ENCODE measurements at places on chromosomes 12 and 14. TPM values are rescaled to one million over a fixed set of nuclear protein-coding genes. Genes with fewer than 3 reads are reported as not detected.

POTEG gene
- not detected for total RNA-seq

TAS2R42 gene
- not detected for total RNA-seq

ARHGEF25 gene
- 16.3 TPM for total RNA-seq

DBX2 gene
- total RNA-seq = not detected

SIX1 gene
- total RNA-seq = 0.14 TPM

ACVRL1 gene
- total RNA-seq = 223 TPM

A2ML1 gene
- not detected for total RNA-seq

ALKBH1 gene
- total RNA-seq = 11.6 TPM

GRCh38 chr12:119710965-119711551 lies 43.1 kb downstream of the PRKAB1 start:
- no peaks in the 10 kb centered on the region for H3K27me3 ChIP-seq
- peak overlapping the region; percentile 80 for H3K27ac ChIP-seq
- H3K4me3 ChIP-seq = no peak overlapping the region
- DNase-seq = peak; percentile 67
- H3K36me3 ChIP-seq = no peaks in the 10 kb centered on the region

DNA sequence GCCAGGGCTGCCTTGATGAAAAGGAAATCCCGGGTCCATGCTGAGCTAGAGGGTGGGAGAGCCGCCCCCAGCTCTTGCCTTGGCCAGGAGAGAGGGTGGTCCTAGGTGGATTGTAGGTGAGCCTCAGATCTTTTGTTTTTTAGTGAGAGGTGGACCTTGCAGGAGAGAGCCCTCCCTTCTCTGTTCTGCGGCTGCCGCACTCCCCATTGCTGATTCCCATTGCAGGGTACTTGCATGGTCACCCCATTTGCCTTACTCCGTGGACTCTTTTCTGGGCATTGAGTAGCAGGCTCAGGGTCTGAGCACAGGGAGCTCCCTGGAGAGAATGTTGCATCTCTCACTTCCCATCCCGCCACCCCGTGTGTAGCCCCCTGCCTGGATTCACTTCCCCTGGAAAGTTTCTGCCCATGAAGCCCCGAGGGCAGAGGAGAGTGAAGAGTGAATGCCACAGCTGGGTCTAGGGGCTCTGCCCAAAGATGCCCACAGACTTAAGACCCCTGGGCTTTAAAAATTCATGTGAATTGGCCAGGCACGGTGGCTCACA lies 10.2 kb downstream of the VASH1 start:
- no peak for DNase-seq
- H3K27me3 ChIP-seq = no peaks in the 10 kb centered on the region
- no peaks in the 10 kb centered on the region for H3K36me3 ChIP-seq
- peaks cover 35% of the 10 kb centered on the region for H3K4me1 ChIP-seq
- H3K27ac ChIP-seq = peak overlapping the region; percentile 79

DNA sequence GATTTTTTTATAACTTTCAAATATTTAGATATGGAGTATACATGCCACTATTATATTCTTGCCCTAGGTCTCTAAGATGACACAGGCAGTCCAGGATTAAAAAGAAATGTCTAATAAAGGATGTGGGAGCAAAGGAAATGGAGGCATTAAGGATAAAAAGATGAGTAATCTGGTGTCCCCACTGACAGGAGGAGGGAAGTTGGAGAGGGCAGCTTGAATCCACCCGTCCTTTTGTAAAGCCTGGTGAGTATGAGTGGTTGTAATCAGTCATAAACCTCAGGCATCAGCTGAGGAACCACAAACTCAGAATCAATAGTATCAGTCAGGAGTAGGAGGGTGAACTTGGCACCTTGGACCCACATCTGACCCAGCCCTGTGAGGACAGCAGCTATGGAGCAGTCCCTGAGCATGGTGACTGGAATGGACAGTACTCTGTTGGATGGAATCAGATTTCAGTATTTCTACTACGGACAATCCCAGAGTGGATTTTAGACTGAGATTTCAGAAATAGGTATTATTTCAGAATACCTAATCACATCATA lies 100.5 kb downstream of the EXOC5 start:
- no peak for DNase-seq
- H3K27ac ChIP-seq = no peak overlapping the region
- H3K4me1 ChIP-seq = no peaks in the 10 kb centered on the region
- no peaks in the 10 kb centered on the region for H3K27me3 ChIP-seq
- H3K36me3 ChIP-seq = no peaks in the 10 kb centered on the region

GRCh38 chr14:101817501-101818001 lies 56.0 kb downstream of the PPP2R5C start:
- H3K27me3 ChIP-seq = no peaks in the 10 kb centered on the region
- peaks cover 19% of the 10 kb centered on the region for H3K36me3 ChIP-seq
- DNase-seq = no peak
- H3K27ac ChIP-seq = no peak overlapping the region
- no peak overlapping the region for H3K4me3 ChIP-seq

GRCh38 chr12:100955139-100955538 lies 160.6 kb downstream of the ANO4 start:
- no peaks in the 10 kb centered on the region for H3K4me1 ChIP-seq
- H3K36me3 ChIP-seq = no peaks in the 10 kb centered on the region
- no peaks in the 10 kb centered on the region for H3K27me3 ChIP-seq
- H3K4me3 ChIP-seq = no peak overlapping the region
- no peak overlapping the region for H3K27ac ChIP-seq

DNA sequence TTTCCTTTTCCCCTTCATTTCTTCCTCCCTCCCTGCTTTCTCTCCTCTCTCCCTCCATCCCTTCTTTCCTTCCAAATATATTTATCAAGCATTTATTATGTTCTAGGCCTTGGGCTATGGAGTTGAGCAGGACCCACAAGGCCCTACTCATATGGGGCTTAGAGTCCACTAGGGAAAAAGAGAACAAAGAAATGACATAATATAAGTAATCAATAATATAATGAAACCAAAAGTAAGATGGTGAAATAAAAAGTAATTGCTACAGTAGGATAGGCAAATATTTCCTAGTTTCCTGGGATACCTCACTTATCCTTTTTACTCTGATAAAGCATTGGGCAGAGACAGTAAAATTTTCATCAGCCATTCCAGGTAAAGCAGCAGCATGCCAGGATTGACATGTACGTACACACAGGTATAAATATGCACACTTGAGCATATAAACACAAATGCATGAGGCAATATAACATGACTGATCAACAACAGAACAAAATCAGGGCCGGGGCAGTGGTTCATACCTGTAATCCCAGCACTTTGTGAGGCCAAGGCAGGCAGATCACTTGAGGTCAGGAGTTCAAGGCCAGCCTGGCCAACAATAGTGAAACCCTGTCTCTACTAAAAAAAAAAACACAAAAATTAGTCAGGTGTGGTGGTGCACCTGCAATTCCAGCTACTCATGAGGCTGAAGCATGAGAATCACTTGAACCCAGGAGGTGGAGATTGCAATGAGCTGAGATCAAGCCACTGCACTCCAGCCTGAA lies 35.5 kb upstream of the CSRP2 start:
- no peaks in the 10 kb centered on the region for H3K27me3 ChIP-seq
- no peaks in the 10 kb centered on the region for H3K4me1 ChIP-seq
- no peaks in the 10 kb centered on the region for H3K36me3 ChIP-seq
- DNase-seq = no peak
- no peak overlapping the region for H3K4me3 ChIP-seq

- peaks cover 14% of the 10 kb centered on the region for H3K4me1 ChIP-seq
- no peak for DNase-seq
- no peak overlapping the region for H3K4me3 ChIP-seq
- H3K27ac ChIP-seq = no peak overlapping the region
These were observed 286.2 kb downstream of the CACNA1C start for GRCh38 chr12:2338991-2339431.

- H3K4me1 ChIP-seq = peaks cover 11% of the 10 kb centered on the region
- H3K4me3 ChIP-seq = no peak overlapping the region
- DNase-seq = no peak
- H3K27me3 ChIP-seq = no peaks in the 10 kb centered on the region
- H3K27ac ChIP-seq = no peak overlapping the region
These were observed 341.0 kb upstream of the RGS6 start for GRCh38 chr14:71591231-71591630.

GRCh38 chr12:24470050-24470449 lies 478.9 kb downstream of the BCAT1 start:
- no peak overlapping the region for H3K4me3 ChIP-seq
- DNase-seq = no peak
- H3K27ac ChIP-seq = no peak overlapping the region
- H3K27me3 ChIP-seq = no peaks in the 10 kb centered on the region
- H3K4me1 ChIP-seq = no peaks in the 10 kb centered on the region
- H3K36me3 ChIP-seq = no peaks in the 10 kb centered on the region

GRCh38 chr12:19048943-19049342 lies 80.6 kb upstream of the PLEKHA5 start:
- no peak overlapping the region for H3K4me3 ChIP-seq
- H3K27ac ChIP-seq = no peak overlapping the region
- H3K27me3 ChIP-seq = no peaks in the 10 kb centered on the region
- no peaks in the 10 kb centered on the region for H3K36me3 ChIP-seq
- DNase-seq = no peak

DNA sequence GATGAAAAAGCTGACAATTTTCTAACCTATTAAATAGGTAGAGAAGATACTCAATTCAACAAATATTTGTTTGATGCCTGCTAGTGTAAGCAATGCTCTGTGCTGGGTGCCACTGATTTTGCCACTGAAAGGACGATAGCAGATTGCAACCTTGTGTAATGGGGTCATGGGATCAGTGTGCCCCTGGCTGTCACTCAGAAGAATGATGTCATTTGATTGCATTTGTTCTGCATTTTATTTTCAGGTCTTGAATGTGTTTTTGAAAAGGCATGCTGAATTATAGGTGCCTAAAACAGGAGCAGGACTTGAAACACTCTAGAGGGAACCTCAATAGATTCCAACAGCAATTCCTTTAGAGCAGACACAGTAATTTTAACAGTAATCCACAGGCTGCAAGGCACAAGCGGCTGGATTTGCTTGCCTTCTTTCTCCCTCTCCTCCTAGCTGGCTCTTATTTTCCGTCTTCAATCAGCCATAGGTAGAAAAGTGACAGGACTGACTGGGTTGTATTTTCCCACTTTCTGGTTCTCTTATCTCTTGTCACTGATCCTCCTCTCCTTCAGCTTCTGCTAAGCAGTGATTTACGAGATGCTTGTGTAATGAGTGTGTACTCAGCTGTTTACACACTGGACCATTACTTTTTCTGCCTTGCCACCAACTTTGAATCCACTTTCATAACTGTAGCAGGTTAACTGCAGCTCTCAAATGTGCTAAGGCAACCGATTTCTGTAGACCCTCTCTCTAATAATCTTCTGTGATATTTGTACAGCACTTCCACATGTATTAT lies 4.1 kb downstream of the PLXNC1 start:
- peaks cover 19% of the 10 kb centered on the region for H3K27me3 ChIP-seq
- no peak overlapping the region for H3K4me3 ChIP-seq
- DNase-seq = no peak
- peaks cover 14% of the 10 kb centered on the region for H3K4me1 ChIP-seq
- no peak overlapping the region for H3K27ac ChIP-seq

GRCh38 chr14:99047441-99048031 lies 224.5 kb downstream of the BCL11B start:
- no peaks in the 10 kb centered on the region for H3K4me1 ChIP-seq
- no peak overlapping the region for H3K27ac ChIP-seq
- no peak overlapping the region for H3K4me3 ChIP-seq
- no peak for DNase-seq
- no peaks in the 10 kb centered on the region for H3K36me3 ChIP-seq

DNA sequence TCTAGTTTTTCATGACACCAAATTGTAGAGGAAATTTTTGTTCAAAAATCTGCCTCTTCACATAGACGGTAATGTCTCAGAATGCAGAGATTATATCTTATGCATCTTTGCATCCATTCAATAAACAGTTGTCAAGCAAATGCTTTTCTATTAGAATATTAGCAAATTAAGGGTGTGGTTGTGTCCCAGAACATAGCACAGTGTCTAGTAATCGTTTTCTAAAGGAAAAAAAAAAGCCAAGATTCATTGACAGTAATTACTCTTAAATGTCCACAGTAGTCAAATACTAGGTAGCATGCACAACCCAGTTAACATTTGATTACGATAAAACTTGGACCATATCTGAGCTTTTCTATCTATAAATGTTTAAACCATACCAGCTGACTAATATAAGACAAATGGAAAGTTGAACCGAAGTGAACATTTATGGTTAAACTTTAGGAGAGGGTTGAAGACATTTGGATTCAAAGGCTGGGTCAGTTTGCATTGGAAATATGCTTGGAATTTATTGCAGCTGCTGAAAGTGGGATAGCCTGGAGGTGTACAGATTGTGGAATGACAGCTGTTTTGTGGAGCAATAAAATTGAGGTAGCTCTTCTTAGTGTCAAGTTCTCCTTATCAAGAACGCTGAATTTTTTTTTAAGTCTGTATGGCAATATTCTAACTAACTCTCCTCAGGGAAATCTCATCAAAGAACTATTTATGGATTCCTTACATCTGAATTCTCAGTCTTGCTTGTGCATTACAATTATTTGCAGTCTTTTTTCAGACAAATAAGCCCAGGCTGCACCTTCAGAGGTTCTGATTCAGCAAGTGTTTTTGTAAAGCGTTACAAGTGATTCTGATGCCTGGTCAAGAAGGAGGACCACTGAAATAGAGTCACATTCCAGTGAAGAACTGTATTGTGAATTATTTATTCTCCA lies 66.7 kb upstream of the ATP2B1 start:
- H3K4me1 ChIP-seq = no peaks in the 10 kb centered on the region
- H3K36me3 ChIP-seq = no peaks in the 10 kb centered on the region
- no peak overlapping the region for H3K27ac ChIP-seq

Data from upper lobe of right lung (tissue), 1 donor.